ENCODE measurements at places on chromosomes 4 and X.

- DNase-seq: no peak
These were observed 18.0 kb downstream of the ZNF275 start for GRCh38 chrX:153351981-153352380.

- no peak for DNase-seq
These were observed 30.4 kb downstream of the FAT1 start for GRCh38 chr4:186693159-186693815.

GRCh38 chr4:147733716-147734344 is 1.9 kb downstream of the ARHGAP10 start:
- DNase-seq: no peak

DNA sequence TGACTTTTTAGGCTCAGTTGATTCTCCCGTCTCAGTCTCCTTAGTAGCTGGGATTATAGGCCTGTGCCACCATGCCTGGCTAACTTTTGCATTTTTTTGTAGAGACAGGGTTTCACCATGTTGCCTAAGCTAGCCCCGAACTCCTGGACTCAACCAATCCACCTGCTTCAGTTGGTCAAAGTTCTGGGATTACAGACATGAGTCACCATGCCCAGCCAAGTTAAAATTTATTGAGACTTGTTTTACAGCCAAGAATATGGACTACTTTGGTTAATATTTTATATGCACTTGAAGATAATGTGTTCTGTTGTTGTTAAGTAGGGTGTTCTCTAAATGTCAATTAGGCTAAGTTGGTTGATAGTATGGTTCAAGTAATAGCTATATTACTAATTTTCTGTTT is 58.7 kb downstream of the CYTL1 start:
- DNase-seq: no peak

DNA sequence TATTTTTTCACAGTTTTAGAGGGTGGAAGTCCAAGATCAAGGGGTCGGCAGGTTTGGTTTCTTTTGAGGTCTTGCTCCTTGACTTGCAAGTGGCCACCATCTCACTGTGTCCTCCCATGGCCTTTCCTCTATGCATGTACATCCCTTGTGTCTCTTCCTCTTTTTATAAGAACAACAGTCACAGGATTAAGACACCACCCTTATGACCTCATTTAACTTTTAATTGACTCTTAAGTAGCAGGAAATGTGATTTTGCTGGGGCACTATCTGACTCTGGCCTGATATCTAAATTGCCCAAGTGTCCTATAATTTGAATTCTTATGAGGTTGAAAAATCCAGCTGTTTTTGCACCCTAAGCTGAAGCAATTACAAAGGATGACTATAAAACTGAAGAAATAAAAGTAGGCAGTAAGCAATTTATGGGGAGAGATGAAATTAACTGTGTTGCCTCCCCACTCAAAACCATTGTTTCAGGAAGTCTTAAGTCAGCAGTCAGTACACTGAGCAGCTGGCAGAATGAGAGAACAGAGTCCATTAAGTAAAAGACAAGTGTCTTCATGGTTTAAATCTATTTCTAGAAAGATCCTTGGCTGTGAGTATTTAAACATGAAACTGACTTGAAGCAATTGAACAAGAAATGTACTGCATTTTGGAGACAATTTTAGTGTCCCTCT is 601.3 kb downstream of the SPRY1 start:
- DNase-seq: no peak

GRCh38 chr4:161604516-161605300 is 559.1 kb downstream of the FSTL5 start:
- DNase-seq: no peak

DNA sequence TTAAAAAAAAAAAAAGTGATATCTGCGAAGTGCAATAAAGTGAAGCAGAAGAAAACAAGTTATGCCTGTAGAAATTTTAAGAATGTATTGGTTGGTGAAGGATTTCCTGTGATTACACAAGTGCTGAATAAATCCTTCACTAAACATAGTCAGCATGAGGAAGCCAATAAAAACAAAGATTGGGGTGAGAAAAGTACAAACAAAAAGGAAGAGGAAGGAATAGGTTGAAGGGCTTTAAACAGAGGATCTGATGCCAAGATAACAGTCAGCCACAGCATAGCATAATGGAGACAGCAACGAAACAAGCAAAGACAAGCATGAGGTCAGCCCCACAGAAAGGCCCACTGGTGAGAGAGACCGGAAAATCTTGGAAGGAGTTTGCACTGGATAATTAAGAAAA is 372.2 kb downstream of the ADAM29 start:
- no peak for DNase-seq

- no peak for DNase-seq
These were observed 1026.3 kb downstream of the PCDH19 start for GRCh38 chrX:99383786-99384185.

- no peak for DNase-seq
These were observed at the start of gene SHROOM2 for GRCh38 chrX:9785944-9786797. Gene SHROOM2, plus strand, starts transcription at chrX:9786429. Its CDS starts 117 bp downstream, at chrX:9786546.

- no peak for DNase-seq
These were observed 80.7 kb downstream of the FAT1 start for GRCh38 chr4:186642998-186643397.

DNA sequence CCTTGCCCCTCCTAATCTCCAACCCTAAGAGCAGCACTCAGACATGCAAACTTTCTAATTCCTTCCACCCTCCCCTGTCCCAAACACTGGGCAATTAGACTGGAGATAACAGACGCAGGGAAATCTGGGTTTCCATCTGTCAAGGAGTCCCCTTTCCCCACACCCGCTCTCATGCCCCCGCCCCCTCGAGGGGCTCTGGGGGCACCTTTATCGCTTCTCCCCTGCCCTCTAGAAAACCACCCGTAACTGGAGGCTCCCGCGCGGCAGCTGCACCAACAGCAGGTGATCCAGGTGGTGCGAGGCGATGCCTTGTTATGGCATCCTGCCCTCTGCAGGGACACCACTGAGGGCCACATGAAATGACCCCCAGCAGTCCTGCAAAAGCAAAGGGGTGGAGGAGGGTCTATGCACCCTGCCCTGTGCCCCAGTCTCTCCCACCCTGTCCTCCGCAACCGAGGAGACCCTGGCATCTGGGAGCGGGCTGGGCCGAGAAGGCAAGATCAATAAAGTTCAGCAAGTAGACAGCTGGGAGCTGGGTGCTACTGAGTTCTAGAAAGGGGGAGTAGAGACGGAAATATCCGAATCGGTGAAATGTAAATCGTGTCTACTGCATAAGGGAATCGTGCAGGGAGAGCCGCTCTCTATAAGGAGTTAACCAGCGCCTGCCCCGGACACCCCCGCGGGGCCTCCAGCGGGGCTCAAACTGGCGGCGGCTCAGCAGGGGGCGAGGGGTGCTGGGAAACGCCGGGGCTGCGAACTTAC is 1.6 kb downstream of the KCTD8 start:
- DNase-seq: no peak

DNA sequence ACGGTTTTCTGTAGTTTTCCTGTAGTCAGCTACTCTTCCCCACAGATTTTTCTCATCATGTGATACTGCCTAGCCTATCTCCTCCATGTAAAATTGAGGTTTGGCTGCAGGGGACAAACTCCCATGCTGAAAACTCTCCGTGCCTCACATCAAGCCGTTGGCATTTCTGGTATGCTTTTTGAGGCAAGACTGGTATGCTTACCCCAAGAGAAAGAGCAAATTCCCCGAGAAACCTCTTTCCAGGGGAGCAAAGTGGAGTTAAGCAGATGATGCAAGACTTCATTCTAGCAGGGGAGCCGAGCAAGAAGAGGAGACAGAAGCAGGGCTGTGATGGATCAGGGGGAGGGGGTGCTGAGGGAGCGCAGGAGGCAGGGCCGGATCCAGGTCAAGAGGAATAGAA is 4.8 kb downstream of the SOWAHD start:
- DNase-seq: no peak

DNA sequence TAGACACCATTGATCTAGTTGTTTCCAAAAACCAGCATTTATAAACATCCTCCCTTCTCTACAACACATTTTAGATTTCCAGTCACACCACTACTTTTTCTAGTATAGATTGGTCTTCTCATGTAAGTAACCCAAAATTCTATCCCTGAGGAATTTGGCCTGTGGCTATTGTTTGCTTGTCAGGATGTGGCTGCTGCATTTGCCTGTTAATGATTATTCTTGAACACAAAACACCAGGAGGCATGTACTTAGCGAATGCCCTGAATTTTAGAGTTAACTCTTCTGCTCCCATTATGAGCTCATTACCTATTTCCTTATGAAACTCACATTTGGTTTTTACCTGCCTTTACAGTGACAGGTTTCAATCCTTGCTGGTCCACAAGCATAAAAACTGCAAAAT is 102.0 kb upstream of the FSTL5 start:
- no peak for DNase-seq

DNA sequence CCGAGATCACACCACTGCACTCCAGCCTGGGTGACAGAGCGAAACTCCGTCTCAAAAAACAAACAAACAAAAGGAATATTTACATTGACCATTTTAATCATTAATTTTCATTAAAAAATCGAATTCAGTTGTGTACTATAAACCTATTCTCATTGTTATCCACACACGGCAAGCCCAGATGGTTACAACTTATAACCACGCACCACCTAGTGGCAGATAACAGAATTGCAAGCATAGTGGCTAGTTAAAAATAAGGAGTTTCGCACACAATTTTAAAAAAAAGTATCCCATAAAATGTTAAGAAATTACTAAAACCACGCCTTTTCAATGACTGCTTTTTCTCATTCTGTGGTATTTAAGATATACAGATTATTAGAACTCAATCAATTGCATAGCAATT is 25.4 kb downstream of the MBNL3 start:
- no peak for DNase-seq

- no peak for DNase-seq
These were observed 49.7 kb upstream of the DHRSX start for GRCh38 chrX:2550328-2551020.

DNA sequence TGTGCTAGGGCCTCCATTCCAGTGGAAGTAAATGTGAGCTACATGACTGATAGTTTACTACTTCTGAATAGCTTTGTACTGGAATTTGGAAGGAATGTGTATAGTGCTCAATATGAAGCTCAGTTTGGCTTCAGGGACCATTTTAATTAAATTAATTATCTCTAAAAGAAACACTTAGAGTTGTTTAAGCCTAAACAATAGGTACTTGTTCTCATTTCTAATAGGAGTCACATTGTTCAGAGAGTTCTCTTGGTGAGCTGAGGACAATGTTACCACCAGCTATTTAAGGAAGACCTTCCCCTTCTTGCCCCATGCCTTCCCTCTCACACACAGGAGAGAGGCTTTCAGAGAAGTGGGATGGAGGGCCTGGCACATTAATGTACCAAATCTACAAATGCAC is 78.3 kb downstream of the CHIC2 start:
- DNase-seq: no peak

DNA sequence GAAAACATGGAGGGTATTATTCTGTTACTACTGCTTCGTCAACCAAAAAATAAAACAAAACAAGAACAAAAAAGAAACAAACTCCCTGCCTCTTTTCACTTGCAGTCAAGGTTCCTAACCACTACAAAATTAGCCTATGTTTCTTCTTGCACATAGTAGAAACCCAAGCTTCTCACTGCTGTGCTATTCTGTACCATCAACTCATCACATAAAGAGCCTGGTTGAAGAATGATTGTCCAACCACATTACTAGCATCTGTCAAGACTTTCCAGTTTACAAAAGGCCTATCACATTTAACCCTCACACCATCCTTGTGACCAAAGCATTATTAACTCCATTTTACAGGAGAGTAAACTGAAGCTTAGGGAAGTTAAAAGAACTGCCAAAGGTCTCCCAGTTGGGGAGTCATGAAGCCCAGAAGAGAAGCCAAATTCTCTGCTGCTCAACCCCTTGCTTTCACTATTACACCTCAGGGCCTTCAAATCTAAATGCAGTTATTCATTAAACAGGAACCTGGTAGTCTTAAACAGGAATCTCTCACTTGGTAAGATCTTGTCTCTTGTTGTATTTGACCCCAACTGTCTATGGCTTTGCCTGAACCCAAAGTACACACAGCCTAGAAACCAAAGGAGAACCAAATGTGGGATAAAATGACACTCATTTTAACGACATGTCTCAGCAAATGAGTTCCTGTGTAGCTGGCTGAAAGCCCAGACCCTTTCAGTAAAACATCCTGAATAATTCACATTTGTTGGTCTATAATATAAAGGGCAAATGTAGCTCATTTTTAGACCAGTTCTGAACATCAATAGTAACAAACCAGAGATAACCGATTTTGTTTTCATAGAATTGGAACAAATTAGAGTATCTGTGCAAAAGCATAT is 8.6 kb downstream of the F9 start:
- no peak for DNase-seq

DNA sequence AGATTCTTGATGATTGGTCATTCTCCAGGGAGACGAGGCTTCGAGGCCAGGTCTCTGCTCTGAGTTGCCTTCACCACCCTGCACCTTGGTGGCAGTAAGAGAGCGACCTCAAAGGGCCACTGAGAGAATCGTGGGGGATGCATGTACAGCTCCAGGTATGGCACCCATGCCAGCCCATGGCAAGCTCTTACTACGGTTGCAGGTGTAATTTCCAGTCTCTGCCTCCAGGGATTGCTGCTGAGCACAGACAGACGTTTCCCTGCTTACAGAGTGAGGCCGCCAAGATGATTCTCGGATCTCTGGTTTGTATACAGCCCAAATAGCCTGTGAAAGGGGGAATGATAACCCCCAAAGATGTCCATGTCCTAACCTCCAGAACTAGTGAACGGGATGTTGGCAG is 16.3 kb upstream of the DRD5 start:
- DNase-seq: peak; percentile 31

GRCh38 chrX:32448320-32448719 is 763.0 kb downstream of the DMD start:
- DNase-seq: peak; percentile 21

DNA sequence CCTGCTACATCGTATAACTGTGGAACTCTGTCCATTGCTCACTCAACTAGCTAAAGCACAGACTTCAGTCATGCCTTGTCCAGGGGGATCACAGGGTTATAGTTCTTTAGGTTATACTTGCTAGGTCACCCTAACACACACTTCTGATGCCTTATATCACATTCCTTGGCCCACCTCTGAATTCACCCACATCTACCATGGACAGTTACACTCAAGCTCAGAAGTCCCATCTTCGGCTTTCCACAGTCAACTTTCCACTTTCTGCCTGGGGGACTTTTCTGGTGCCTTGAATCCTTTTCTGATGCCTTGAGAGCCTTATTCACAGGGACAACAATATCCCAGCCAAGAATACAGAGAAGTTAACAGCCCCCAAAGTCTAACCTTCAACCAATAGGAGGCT is 129.2 kb upstream of the MAOA start:
- DNase-seq: no peak

GRCh38 chr4:174933083-174933482 is 14.9 kb downstream of the ADAM29 start:
- no peak for DNase-seq

DNA sequence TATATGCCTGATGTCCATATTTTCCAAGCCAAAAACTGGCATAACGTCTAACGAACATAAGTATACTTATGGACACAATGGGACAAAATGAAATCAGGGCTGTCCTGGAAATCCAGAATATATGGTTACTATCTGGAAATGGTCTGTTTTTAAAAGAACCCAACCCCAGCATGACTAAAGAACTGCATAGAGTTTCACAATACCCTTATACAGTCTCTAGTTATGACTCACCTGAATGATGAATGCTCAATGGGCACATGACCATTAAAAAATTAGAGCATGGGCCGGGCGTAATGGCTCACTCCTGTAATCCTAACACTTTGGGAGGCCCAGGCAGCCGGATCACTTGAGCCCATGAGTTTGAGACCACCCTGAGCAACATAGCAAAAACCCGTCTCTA is 31.8 kb downstream of the AMMECR1 start:
- DNase-seq: no peak

GRCh38 chrX:114201622-114202021 is 382.3 kb upstream of the HTR2C start:
- DNase-seq: no peak

- no peak for DNase-seq
These were observed 1.8 kb downstream of the CCNI start for GRCh38 chr4:77073981-77074380.
